ENCODE measurements at places on chromosomes 12 and 14.

GRCh38 chr12:111529424-111530368, 69.4 kb downstream of the ATXN2 start:
- DNase-seq = peak; percentile 35

- DNase-seq = no peak
Measured at GRCh38 chr12:21774358-21775132, at the start of gene KCNJ8. Gene KCNJ8, minus strand, starts transcription at chr12:21774706. Its CDS starts 1,090 bp downstream, at chr12:21773616.

DNA sequence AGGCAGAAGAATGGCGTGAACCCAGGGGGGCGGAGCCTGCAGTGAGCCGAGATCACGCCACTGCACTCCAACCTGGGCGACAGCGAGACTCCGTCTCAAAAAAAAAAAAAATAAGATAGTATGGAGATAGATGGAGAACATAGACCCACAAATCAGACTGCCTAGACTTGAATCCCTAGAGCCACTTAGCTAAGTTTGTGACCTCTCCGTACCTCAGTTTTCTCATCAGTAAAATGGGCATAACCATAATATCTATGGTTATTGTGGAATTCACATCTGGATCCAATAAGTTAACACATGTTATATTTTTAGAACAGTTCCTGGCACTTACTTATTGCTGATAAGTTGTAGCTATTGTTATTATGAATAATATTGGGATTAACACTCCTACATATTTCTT, 7.2 kb downstream of the PROX2 start:
- DNase-seq = no peak

- peak; percentile 69 for DNase-seq
Measured at GRCh38 chr14:68788996-68789820, 3.7 kb downstream of the ZFP36L1 start.

GRCh38 chr14:60106339-60106738, 14.6 kb downstream of the PCNX4 start:
- DNase-seq = no peak

DNA sequence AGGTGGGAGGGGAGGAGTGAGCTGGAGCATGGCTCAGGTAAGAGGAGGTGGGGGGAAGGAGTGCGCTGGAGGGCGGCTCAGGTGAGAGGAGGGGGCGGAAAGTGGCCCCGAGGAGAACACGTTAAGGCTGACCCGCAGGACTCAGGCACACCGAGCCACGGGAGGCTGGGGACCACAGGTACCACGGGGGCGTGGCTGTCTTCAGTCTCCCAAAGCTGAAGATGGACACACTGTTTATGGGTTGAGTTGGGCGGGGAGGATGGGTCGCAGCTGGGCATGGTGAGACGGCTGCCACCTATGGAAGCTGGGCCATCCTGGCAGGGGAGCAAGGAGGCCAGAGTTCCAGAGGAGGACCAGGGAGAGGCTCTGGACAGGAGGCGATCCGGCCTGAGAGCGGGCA, 23.5 kb downstream of the UBR7 start:
- no peak for DNase-seq

GRCh38 chr12:58919231-58920101, 838 bp downstream of the LRIG3 start:
- no peak for DNase-seq

DNA sequence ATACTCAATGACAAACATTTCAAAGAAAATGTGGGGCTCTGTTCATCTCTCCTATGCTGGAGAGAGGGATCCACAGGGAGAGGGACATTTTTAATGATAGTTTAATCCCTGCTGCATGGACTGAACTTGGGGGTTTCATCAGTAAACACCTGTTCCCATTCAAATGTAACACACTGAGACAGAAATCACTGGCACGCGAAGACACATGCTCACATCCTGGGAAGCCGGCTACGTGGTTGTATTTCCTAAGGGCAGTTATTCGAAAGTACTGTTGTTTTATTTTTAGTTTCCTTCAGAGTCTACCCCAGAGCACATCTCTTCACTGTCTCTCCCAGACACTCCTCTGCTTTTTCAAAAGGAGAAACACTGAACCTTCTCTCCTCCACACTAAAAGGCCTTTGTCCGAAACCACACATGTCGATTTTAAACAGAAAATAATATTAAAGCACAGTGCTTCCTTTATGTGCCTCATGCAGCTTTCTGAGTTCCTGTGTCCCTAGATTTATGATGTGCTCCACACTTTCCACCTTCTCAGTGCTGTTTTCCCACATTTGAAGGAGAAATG, 52.8 kb downstream of the PTHLH start:
- DNase-seq = no peak

GRCh38 chr14:100711493-100711892, 15.2 kb upstream of the DLK1 start:
- no peak for DNase-seq

DNA sequence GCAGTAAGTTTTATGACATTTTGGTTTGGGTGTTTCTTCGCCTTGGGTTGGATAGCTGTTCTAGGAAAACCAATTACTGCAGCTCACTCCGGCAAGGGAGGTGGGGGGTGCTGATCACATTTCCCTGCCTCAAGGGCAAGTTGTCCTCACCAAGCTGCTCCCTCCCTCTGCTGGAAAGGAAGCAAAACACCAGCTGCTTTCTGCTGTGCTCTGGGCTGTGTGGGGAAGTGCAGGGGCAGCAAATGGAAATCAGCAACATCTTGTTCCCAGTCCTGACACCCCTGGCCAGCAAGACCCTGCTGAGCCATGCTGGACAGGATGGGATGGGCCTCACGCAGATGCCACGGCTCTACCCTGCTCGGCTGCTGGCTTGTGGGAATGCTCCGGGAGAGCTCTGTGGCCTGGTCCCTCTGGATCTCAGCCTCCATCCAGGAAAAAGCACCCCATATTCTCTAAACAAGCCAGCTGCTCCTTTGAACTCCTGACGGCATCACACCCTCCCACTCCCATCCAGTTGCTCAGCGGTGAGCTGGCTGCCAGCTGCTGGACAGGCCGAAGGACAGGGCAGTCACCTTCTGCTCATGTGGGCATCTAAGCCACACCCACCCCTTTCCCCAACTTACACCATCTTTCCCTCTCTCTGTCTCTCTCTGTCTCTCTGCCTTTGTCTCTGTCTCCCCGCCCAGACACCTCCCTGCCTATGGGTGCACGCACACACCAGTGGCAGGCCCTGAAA, 52.4 kb upstream of the EIF5 start:
- DNase-seq = no peak

DNA sequence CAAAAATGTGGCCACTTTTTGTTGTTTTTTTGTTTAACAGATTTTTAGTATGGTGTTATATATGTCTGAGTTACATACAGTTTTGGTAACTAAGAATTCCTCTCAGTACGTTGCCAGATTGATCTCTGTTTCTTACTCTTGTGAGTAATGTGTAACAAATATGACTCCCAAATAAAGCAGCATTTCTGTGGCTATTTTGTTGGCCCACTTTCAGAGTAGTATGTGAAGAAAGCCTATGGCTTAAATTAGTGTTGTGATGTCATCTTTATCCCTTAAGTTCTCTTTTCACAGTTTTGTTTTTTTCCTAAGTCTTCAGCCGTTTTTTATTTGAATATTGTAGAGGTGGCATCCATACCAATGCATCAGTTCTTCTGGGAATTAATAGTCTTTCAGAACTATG, 10.7 kb downstream of the PCNX4 start:
- DNase-seq = no peak

DNA sequence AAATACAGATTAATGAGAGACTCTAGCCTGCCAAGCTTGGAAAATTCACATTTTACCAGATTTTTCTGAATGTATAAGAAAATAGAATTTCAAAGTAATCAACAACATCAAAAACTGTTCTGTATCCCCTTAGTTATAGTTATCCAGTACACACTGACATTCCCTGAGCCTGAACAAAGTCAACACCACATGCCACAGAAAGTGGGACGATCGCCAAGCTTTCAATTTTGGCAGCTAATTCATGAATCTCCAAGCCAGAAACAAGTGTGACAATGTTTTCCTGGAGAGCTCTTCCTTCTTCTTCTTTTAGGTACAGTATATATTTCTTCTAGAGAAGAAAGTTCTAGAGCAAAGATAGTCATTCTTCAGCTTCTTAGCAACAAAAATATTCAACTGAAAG, 290.2 kb downstream of the PRKD1 start:
- DNase-seq = no peak

DNA sequence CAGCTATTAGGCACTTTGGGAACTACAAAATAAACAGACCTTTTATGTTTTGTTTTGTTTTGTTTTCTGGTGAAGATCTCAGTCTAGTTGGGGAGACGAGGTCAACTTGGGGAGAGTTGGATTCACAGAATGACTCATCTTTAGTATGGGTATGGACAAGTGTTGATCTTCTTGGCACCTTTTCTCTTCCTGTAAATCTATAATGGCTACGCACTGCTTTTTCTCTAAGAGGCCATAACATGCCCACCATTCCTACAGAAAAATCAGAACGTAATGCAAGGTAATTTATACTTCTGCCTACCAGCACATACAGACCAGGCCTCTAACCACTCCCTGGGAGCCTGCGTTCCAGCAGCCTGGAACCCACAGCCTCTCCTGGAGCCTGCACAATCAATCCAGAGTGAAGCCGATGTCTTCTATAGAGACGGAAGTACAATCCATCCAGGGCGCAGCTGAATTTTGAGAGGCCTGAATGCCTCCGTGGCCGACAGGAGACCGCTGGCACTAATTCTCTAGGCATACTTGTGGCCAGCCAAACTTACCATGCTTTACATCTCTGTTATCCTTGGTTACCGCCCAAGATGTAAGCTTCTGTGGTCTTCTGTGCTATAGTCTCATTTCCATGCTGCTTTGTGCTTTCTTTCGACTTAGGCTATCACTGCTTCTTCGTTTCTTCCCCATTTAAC, 717 bp downstream of the PPHLN1 start:
- DNase-seq = no peak

GRCh38 chr12:114919479-114919878, 235.5 kb upstream of the TBX3 start:
- DNase-seq = no peak

- no peak for DNase-seq
Measured at GRCh38 chr14:26395726-26396125, 202.1 kb downstream of the NOVA1 start.

GRCh38 chr12:116504438-116504837, 54.7 kb upstream of the MAP1LC3B2 start:
- no peak for DNase-seq

GRCh38 chr12:52321418-52321817, 220 bp upstream of the KRT83 start:
- DNase-seq = no peak

GRCh38 chr12:39736406-39736805, 116.8 kb upstream of the ABCD2 start:
- no peak for DNase-seq

GRCh38 chr14:67420102-67420739, 8.3 kb upstream of the PLEK2 start:
- DNase-seq = peak; percentile 25

DNA sequence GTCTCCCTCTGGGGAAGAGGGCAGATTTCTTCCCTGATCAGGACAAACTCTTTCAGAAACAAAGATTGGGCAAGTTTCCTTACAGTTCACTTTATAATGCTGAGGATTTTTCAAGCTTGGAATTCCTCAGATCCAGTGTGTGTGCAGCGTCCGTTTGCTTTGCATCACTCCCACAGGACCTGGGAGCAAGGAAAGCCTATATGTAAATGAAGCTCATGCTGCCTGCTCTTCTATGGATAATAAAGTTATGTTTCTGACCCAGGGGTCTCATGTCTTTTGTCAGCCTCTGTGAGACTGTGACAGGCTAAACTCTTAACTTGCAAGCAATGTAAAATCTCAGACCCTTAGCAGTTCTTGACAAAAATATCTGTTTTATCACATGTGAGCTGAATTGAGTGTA, 41.6 kb downstream of the TRHDE start:
- DNase-seq = no peak

- no peak for DNase-seq
Measured at GRCh38 chr12:12561371-12562015, 1.2 kb downstream of the DUSP16 start.

DNA sequence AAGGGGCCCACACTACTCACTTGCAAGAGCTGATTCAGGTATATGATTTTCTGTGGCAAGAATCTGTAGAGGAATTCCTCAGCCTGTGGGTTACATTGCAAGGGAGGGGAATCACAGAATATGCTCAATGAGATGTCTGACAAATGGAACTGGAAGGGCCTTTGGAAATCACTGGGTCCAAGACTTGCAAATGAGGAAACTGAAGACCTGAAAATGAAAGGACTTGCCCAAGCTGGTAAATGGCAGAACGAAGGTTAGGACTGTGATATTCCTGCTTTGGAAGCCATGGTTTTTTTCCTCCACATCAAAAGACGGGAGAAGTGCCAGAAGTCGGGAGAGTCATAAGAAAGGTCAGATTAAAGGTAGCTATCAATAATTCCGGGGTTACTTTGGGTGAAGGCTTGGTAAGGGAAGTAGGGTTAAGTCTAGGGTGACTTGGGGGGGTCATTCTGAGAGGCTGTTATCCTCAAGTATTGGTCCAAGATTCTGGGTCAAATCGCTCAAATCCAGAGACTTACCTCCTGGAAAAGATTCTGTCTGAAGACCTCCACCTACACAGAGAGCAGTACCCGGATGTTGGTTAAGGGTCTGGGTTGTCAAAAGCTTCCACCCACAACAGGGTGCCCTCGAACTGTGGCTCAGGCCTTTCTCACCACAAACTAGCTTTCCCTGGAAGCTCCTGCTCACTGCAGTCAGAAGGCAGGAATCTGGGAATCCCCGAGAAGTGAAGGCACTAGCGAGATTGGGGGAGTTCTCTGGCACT, 539 bp downstream of the PSME2 start:
- no peak for DNase-seq

DNA sequence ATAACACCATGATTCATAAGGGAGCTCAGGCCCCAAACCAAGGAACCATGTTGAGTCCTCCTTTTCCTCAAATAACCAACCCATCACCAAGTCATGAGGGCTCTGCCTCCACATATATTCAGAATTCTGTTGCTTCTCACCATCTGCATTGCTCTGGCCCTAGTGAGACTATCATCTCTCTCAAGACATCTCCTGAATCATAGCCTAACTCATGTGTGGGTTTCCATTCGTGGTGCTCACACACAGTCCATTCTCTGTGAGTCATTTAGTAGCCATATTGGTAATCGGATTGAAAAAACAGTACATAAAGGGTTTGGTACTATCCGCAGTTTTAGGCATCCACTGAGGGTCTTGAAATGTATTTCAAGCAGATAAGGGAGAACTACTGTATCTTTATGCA, 5.1 kb upstream of the SLC38A2 start:
- no peak for DNase-seq

GRCh38 chr14:26548406-26548805, 49.4 kb downstream of the NOVA1 start:
- no peak for DNase-seq

- no peak for DNase-seq
Measured at GRCh38 chr14:80780500-80780899, 161.0 kb downstream of the CEP128 start.

DNA sequence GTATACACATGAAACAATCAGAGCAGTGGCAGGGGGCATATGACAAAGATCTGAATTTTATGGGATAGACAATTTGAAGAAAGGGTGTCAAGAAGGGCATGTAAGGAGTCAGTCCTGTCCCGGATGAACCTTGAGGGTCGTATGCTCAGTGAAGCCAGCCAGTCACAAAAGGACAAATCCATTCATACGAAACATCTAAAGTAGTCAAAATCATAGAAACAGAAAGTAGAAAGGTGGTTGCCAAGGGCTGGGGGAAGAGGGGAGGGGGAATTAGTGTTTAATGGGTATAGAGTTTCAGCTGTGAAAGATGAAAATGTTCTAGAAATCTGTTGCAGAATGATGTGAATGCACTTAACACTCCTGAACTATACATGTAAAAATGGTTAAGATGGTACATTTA, 157.5 kb downstream of the TGFB3 start:
- no peak for DNase-seq
